Putamen (tissue), 1 donor: ENCODE measurements at places on chromosomes 2 and 18.

- no peak for DNase-seq
These were observed 195.6 kb upstream of the ETAA1 start for GRCh38 chr2:67201521-67201920.

DNA sequence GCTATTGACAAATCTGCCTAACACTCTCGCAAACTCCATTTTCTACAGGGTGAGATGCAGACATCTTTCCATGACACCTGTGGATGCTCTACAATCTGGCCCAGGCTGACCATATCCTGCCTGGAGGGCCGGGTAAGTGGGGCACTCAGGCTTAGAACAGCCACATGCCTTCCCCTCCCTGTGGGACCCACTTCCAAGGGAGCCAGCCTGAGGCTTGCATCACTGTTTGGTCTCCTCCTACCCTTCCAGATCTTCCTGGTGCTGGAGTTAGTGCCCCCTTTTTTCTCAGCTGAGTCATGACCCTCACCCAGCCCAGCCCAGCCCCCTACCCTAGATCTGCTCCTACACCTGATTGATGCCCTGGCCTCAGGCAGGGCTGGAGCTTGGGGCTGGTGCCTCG lies 150.2 kb upstream of the MSH6 start:
- no peak for DNase-seq

DNA sequence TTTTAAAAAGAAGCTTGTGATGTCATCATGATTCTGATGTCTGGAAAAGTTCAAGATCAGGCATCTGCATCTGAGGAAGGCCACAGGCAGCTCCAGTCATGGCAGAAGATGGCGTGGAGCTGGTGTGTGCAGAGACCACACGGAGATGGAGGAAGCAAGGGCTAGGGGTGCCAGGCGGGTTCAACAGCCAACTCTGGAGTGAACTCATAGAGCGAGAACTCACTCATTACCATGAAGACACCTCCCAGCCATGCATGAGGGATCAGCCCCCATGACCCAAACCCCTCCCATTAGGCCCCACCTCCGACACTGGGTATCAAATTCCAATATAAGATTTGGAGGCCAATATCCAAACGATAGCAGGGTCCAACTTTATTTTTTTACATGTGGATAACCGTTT lies 61.6 kb downstream of the KCNG2 start:
- DNase-seq: no peak

GRCh38 chr2:140128909-140129308 lies 1348.7 kb upstream of the NXPH2 start:
- no peak for DNase-seq

DNA sequence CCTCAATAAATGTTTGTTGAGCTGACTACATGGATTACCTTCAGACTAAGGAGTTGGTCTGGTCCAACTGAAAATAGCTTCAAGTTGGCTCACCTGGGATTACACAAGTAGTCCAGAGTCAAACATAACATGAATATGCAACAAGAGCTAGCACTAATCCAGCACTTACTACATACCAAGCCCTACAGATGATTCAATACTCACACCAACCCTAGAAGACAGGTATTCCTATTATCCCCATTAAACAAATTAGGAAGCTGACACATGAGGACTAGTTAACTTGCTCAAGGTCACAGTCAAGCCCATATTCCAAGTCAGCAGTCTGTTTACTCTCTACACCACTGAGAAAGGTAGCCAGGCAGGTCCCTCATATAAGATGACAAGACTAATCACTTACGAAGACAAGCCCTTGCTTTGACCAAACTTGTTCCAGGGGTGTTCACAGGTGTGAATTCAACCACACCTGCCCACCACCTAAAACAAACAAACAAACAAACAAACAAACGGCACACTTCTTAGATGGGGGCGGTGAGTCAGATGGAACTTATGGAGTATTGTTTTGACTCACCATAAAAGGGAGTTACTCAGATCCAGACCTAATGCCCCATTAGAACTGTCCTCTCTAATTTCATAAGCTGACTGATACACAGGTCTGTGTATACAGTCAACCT lies 29.1 kb downstream of the TMEM131 start:
- no peak for DNase-seq

GRCh38 chr18:58359620-58360019 lies 269.3 kb downstream of the ALPK2 start:
- no peak for DNase-seq

- DNase-seq: no peak
These were observed 118.7 kb upstream of the NRP2 start for GRCh38 chr2:205563646-205564045.

DNA sequence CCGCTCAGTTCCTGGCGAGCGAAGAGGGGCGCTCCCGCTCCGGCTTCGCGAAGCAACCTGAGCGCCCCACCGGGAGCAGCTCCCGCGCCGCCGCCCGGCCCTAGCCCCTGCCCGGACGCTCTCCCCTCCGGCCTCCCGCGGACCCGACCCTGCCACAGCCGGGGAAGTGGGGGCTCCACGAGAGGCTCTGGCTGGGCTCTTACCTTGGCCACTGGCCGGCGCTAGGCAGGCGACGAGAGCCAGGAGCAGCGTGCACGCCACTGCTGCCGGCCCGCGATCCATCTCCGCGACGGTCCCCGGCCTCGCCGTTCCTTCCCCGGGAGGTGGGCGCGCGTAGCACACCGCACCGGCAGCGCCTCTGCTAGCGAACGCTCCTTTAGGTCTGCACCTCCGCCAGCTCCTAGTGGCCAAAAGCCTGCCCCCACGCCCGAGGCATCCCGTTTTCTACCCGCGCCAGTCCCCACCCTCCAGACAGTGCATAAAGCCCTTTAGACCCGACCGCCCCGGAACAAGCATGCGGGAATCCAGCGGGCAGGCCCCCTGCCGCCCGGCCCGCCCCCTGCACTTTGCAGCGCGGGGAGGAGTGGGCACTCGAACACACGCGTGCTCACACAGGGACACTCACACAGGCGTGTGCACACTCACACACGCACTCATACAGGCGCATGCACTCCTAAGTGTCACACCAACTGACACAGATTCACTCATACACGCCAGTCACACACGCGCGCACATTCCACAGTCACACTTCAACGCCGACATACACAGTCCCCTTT lies at the start of gene LRP2:
Gene LRP2, minus strand, starts transcription at position 417 of the 776 bp plus-strand sequence. Its CDS starts 135 bp downstream, at position 282.
- no peak for DNase-seq

GRCh38 chr18:57051657-57052044 lies 95.2 kb upstream of the BOD1L2 start:
- no peak for DNase-seq

DNA sequence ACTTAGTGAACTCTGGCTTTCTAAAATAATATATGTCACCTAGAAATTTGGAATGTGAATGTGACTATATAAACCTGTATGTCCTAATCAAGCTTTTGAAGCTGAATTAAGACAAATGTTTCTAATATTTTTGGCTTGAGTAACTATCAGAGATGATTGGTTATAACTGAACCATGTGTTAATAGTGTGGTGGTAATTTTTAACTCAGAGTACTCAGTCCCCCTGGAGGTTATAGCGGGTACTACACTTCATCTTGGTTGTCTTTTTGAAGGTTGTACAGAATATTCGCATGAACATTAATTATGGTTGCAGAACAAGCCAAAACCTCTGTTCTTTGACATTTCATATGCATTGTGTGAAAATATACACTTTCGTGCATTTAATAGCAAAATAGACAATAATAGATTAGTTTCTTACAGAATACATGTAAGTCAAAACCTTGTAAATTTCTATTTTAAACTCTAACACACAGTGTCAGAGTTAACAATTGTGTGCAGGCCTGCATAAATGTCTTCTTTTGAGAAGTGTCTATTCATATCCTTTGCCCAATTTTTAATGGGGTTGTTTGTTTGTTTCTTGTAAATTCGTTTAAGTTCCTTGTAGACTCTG lies 86.0 kb downstream of the OSBPL6 start:
- no peak for DNase-seq

GRCh38 chr2:6932828-6933227 lies 15.6 kb downstream of the RNF144A start:
- DNase-seq: no peak
